ENCODE measurements at places on chromosomes 12 and 14. TPM values are rescaled to one million over a fixed set of nuclear protein-coding genes. Genes with fewer than 3 reads are reported as not detected.

HOXC9 gene
- 1.5 TPM for total RNA-seq

CMKLR1 gene
- 27.1 TPM for total RNA-seq

GPR84 gene
- total RNA-seq, result 0.21 TPM

NKX2-1 gene
- not detected for total RNA-seq

FBXO21 gene
- total RNA-seq, result 73.3 TPM

PPTC7 gene
- 3.6 TPM for total RNA-seq

WNT1 gene
- total RNA-seq, result not detected

ACTR6 gene
- 131 TPM for total RNA-seq

KCNC2 gene
- total RNA-seq, result not detected

PZP gene
- not detected for total RNA-seq

TAS2R46 gene
- total RNA-seq, result not detected

LRIG3 gene
- 103 TPM for total RNA-seq

PFKM gene
- 150 TPM for total RNA-seq

LPAR5 gene
- 1.3 TPM for total RNA-seq

CDK17 gene
- total RNA-seq, result 104 TPM

SMCO2 gene
- total RNA-seq, result not detected

RNASE7 gene
- not detected for total RNA-seq

IL23A gene
- total RNA-seq, result 0.97 TPM

TSPAN19 gene
- total RNA-seq, result not detected

PRPH gene
- total RNA-seq, result 4.7 TPM

BICDL1 gene
- total RNA-seq, result not detected

SLC10A1 gene
- total RNA-seq, result not detected

SLC24A4 gene
- total RNA-seq, result not detected

ASCL1 gene
- total RNA-seq, result not detected

SLC5A8 gene
- not detected for total RNA-seq

KRT78 gene
- not detected for total RNA-seq

SERPINA10 gene
- not detected for total RNA-seq

FCF1 gene
- 47.0 TPM for total RNA-seq

RALGAPA1 gene
- total RNA-seq, result 135 TPM

ERBB3 gene
- 0.77 TPM for total RNA-seq

CLEC1B gene
- not detected for total RNA-seq

GPR137C gene
- 10.9 TPM for total RNA-seq

LGR5 gene
- 0.59 TPM for total RNA-seq

NFE2 gene
- total RNA-seq, result not detected

KERA gene
- total RNA-seq, result not detected

KRT7 gene
- total RNA-seq, result not detected

LTB4R gene
- 6.8 TPM for total RNA-seq

NKX2-8 gene
- not detected for total RNA-seq

AP1G2 gene
- total RNA-seq, result 39.5 TPM

CIROP gene
- not detected for total RNA-seq

THAP2 gene
- total RNA-seq, result 4.6 TPM

ATL1 gene
- 10.2 TPM for total RNA-seq

LRCOL1 gene
- 7.1 TPM for total RNA-seq

KRT3 gene
- not detected for total RNA-seq

TAS2R20 gene
- 2.4 TPM for total RNA-seq

All from uterus (tissue), 4 donors.